Left lobe of liver (tissue), 2 donors: ENCODE measurements at places on chromosomes 16 and 17.

DNA sequence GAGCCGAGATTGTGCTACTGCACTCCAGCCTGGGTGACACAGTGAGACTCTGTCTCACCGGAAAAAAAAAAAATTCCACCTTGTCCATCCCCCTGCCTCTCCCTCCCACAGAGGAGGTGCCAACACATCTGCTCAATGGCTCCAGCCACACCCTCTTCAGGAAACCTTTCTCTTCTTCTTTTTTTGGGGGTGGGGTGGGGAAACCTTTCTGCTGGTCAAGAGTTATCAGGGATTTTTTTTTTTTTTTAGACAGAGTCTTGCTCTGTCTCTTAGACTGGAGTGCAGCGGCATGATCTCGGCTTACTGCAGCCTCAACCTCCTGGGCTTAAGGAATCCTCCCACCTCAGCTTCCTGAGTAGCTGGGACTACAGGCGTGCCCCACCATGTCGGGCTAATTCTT, 18.7 kb downstream of the TNS4 start:
- no peak for DNase-seq

DNA sequence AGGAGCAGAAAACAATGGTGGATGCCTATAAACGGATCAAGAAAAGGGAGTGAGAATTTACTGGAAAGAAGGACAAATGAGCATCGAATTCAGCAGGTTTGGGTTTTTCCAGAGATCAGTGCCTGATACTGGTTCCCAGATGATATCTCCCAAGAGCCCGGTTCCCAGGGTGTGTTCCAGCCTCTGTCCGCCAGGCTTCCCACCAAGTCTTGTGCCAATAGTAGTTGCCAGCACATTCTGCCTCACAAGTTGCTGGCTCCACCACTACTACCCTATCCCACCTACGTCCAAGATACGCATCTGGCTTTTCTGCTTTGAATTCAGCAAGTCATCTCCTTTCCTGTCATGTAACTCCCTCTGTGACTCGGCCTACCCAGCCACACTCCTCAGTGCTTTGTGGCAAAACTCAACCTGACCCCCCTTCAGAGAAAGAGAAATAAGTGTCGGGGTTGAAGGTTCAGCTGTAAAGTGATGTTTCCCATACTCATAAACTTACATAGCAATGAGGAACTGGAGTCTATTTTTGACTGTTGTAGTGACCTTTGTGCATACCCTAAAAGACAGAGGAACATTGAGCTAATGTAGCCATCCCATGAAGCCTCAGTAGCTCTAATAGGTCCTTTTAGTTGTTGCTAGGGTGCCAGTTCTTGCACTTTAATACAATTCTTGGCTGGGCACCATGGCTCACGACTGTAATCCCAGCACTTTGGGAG, 277.0 kb downstream of the IRX3 start:
- DNase-seq: no peak

GRCh38 chr16:12723681-12724080, 80.0 kb downstream of the CPPED1 start:
- peak; percentile 23 for DNase-seq

- DNase-seq: no peak
Observed at GRCh38 chr17:57886020-57886419, 36.2 kb upstream of the MRPS23 start.

GRCh38 chr17:320139-320538, 32.5 kb downstream of the RPH3AL start:
- DNase-seq: no peak

DNA sequence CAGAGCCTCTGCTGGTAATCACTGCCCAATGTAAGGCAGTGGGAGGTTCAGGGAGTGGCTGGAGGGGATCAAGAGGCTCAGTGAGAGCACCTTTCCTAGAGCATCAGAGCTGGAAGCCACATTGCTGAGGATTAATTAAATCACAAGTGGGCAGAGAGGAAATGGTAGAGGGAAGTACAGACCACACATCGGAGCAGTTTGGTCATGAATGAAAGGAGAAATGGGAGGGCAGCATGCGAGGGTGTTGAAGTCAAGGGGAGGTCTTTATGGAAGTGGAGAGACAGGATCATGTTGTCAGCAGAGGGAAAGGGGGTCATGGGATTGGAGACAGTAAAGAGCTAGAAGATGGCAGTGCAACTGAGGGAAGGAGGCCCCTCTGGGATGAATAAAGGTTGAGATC, 2.3 kb downstream of the CCL17 start:
- no peak for DNase-seq

- peak; percentile 90 for DNase-seq
Observed at GRCh38 chr16:53089434-53090285, 34.9 kb downstream of the CHD9 start.

DNA sequence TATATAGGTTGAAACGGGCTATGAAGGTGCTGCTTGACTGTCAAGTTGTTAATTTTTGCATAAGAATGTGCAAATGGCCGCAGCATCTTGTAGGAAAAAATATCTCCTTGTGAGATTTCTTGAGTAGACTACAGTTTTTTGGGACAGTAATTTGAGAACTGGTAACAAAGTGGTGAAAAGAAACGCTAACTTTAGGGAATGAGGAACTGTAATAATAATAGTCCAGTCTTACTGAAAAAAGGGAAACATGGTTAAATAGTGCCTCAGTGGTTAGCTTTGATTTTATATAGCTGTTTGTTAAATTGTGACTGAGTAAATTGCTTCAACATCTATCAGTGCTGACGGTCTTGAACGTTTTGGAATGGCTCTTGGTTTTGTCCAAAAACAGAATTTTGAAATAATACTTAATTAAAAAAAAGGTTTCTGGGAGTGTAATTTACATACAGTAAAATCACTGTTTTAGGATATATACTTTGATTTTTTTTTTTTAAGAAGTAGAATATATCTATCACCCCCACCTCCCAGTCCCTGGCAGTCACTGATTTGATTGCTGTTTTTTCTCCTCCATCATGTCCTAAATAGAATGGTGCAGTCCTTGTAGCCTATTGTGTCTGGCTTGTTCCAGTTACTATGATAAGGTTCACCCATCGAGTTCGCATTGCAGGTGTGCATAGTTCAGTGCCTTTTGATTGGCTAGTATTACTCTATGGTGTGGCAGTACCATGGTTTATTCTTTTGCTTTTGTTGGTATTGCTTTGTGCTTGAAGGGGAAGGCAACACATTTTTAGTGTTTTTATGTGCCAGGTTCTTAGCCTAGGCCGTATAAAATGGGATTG, 2.8 kb downstream of the HAPSTR1 start:
- peak; percentile 22 for DNase-seq

DNA sequence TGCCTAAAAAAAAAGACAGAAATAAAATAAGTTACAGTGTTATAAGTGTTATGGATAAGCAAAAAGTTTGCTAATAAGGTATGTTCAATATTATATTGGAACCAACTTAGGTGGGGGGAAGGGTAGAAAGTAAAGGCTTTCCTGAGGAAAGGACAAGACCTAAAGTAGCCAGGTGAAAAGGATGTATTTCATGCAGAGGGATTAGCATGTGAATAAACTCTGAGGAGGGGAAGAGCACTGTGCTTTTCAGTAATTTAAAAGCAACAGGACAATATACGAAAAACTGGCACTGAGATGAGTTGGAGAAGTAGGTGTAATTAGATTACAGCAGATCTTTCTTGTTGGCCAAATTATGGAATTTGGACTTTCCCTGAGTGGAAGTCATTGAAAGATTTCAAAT, 7.6 kb downstream of the TOP2A start:
- no peak for DNase-seq

- no peak for DNase-seq
Observed at GRCh38 chr16:11986521-11987057, 10.1 kb downstream of the SNX29 start.

GRCh38 chr17:57644326-57644725, 100.8 kb downstream of the CCDC182 start:
- no peak for DNase-seq

GRCh38 chr17:82956726-82957468, 117.1 kb upstream of the ZNF750 start:
- DNase-seq: peak; percentile 40
